Epithelial cell of alveolus of lung (primary cell): ENCODE measurements at places on chromosomes 5 and 9. TPM values are rescaled to one million over a fixed set of nuclear protein-coding genes. Genes with fewer than 3 reads are reported as not detected.

CER1 gene
- total RNA-seq = not detected in 2 replicates

OBP2B gene
- total RNA-seq = not detected in 2 replicates

SPATA31A3 gene
- total RNA-seq = not detected in 2 replicates

SLC36A2 gene
- total RNA-seq = not detected in 2 replicates

PLAC8L1 gene
- not detected in 2 replicates for total RNA-seq

PCDHA1 gene
- total RNA-seq = not detected in 2 replicates

STC2 gene
- 90.5 and 162 TPM in 2 replicates for total RNA-seq

F12 gene
- total RNA-seq = 0.40 and 1.0 TPM in 2 replicates

MARCOL gene
- total RNA-seq = not detected in 2 replicates

CD14 gene
- total RNA-seq = 0.26 and 1.8 TPM in 2 replicates

IFNB1 gene
- total RNA-seq = not detected in 2 replicates

GPR151 gene
- not detected in 2 replicates for total RNA-seq

GPR21 gene
- total RNA-seq = 0.13 TPM in 1 of 2 replicates, not detected in the other

RLN1 gene
- total RNA-seq = not detected in 2 replicates

FCN2 gene
- not detected in 2 replicates for total RNA-seq

TLN1 gene
- total RNA-seq = 184 and 414 TPM in 2 replicates

MEGF9 gene
- 4.1 and 6.4 TPM in 2 replicates for total RNA-seq
